Activated CD4-positive, alpha-beta T cell treated with anti-CD3 and anti-CD28 coated beads, Interleukin-2, amount 50 U/mL, for 1 hour (primary cell): ENCODE measurements at places on chromosomes 1 and 21.

GRCh38 chr1:94095112-94095637 lies 25.8 kb downstream of the ABCA4 start:
- DNase-seq, result no peak

- peak; percentile 89 for DNase-seq
These were observed at the start of gene ATXN7L2 for GRCh38 chr1:109483672-109484518. TSS of gene ATXN7L2 (plus strand) at chr1:109483905. CDS start at chr1:109483954, 49 bp downstream.

DNA sequence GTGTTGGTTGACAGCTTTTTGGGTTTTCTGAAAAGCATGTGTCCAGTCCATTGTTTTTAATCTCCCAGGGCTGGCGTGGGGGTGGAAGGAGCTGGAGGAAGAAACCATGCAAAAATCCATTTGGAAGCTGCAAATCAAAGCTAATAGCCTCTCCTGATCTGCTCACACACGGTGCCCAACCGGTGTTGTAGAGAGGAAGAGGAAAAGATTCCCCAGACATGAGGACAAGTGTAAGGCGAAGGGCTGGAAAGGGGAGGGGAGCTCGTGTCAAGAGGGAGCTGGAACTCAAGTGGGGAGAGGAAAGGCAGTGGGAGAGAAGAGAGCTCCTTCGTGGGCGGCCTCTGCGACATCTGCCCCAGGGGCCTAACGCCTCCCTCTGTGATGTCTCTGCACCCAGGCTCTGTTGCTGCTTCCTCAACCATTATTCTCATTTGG lies 112.3 kb upstream of the IRF2BP2 start:
- no peak for DNase-seq

GRCh38 chr1:5525597-5526384 lies 466.4 kb downstream of the NPHP4 start:
- no peak for DNase-seq

- no peak for DNase-seq
These were observed 28.0 kb upstream of the PLEKHG5 start for GRCh38 chr1:6519491-6519934.

DNA sequence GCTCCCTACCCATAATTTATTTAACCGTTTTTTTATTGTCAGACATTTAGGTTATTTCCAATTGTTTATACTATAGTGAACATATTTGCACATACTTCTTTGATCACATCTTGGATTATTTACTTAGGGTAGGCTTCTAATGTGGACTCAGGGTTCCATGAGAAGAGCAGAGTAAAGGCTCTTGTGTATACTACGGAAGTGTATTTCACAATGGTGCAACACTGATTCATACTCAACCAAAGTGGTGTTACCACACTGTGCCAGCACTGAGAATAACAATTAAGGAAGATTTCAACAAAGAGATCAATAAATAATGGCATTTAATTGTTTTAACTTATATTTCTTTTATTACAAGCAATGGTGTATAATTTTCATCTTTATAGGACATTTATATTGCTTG lies 251.2 kb downstream of the ZNF326 start:
- DNase-seq, result no peak

GRCh38 chr1:60600532-60600931 lies 481.8 kb upstream of the NFIA start:
- no peak for DNase-seq

DNA sequence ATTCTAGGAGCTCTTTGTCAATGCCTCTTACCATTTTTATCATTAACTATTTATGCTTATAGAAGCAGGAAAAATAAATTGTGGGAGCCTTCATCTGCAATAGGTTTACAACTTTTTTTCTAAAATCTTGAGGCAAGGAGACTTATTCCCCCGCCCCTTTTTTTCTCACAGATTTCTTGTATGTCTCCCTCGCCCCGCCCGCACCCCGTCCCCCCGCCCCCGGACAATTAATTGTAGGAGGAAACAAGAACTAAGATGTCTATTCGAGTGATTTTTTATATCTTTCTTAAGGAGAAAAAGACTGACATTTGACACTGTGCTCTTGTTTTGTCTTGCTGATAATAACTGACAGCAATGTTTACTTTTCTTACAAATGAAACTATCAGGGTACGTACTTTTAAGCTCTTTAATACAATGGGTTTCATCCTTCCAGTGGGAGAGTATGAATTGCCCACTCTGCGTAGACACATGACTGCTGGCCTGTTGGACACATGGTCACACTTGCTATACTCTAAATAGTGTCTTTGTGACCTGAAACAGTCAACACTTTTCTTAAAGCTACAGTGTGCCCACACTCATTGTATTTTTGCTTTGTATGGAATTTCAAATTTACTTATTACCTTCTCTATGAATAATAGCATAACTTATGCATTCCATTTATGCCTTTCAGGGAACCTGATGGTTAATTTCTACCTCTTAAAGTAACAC lies 1.5 kb upstream of the IVNS1ABP start:
- no peak for DNase-seq

- no peak for DNase-seq
These were observed 1.2 kb downstream of the MTF2 start for GRCh38 chr1:93080179-93080823.

DNA sequence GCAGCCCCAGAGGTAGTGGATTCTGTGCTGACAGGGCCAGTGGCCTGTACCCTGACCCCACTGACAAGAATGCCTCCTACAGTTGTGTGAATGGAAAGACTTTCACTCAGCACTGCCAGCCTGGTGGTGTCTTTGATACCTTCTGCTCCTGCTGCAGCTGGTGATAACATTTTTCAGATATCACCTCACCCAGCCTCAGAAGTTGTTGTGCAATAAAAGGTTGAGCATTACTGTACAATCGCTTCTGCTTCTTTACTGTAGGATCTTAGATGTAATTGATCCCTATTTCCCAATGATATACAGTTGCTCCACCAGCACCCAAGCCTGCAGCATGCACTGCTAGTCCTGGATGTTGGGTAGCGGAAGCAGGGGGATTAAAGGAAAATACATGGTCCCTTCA lies 4.8 kb upstream of the CHIA start:
- DNase-seq, result no peak

GRCh38 chr1:202873026-202873425 lies 15.9 kb downstream of the RABIF start:
- DNase-seq, result no peak

DNA sequence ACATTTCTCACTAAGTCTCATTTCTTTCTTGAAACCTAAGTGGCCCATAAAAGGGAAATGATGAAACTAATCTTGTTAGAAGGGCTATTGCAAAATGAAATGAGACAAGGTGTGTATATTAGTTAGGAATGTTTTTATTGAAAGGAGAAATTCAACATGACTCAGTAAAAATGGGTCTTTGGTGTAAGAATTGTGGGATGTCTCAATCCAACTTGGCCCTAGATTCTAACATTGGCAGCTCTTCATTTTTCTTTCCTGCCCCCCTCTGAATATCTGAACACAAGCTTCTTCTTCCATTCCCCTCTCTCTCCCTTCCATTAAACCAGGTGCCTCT lies 26.8 kb upstream of the TARBP1 start:
- DNase-seq, result no peak

GRCh38 chr1:243748706-243749283 lies 101.2 kb downstream of the AKT3 start:
- DNase-seq, result no peak

GRCh38 chr1:31798433-31799195 lies 17.2 kb downstream of the SPOCD1 start:
- DNase-seq, result no peak

- no peak for DNase-seq
These were observed 21.2 kb downstream of the IQGAP3 start for GRCh38 chr1:156551066-156551643.

DNA sequence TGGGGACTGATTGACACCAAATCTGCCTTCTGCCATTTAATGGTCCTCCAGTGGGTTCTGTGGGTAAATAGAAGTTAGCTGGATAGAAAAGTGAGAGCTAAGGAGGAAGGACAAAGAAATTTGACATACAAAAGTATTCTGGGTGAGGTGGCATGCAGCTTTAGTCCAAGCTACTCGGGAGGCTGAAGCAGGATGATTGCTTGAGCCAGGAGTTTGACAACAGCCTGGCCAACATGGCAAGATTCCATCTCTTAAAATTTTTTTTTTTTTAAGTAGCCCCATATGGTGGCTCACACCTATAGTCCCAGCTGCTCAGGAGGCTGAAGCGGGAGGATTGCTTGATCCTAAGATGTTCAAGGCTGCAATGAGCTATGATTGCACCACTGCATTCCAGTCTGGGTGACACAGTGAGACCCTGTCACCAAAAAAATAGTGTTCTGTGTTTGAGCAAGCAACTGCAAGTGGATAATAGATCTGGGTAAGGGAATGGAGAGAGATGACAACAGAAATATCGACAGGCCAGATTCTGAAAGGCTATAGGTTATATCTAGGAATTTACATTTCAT lies 13.4 kb downstream of the RTCA start:
- DNase-seq, result no peak

- DNase-seq, result no peak
These were observed 1.0 kb upstream of the RUNX3 start for GRCh38 chr1:24931146-24931467.

DNA sequence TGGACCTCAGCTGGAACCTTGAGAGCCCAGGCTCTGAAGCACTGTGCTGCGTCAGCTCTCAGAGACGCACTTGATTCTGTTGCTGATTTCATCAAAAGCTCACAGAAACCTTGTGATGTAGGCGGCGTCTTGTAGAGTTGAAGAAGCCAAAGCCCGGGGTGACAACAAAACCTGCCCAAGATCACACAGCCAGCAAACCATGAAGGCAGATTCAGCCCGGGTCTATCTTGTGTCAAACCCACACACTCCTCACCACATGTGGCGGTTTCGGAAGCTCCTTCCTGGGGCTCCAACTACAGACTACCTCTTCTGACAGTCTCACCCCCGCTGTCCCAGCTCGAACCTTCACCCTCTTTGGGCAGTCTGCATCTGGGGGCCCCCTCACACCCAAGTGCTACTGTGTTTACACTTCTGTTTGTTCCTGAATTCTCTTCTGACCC lies 50.4 kb downstream of the TENT5C start:
- DNase-seq, result peak; percentile 70
